Stimulated activated CD8-positive, alpha-beta memory T cell treated with anti-CD3 and anti-CD28 coated beads, Interleukin-4, amount 100 ng/mL, for 1 hour (primary cell): ENCODE measurements at places on chromosomes 7 and 10.

GRCh38 chr10:86345859-86346798 lies 20.5 kb downstream of the GRID1 start:
- DNase-seq, result no peak

GRCh38 chr7:134933460-134934068 lies 52.7 kb upstream of the AGBL3 start:
- no peak for DNase-seq

GRCh38 chr7:159213253-159213652 lies 68.6 kb upstream of the VIPR2 start:
- no peak for DNase-seq

- DNase-seq, result no peak
Observed at GRCh38 chr7:28020302-28020940, 160.2 kb downstream of the JAZF1 start.

- peak; percentile 20 for DNase-seq
Observed at GRCh38 chr7:23373151-23374004, 74.2 kb downstream of the MALSU1 start.

- DNase-seq, result no peak
Observed at GRCh38 chr10:75344170-75344569, 57.4 kb downstream of the ZNF503 start.

- no peak for DNase-seq
Observed at GRCh38 chr10:45136256-45136655, 135.5 kb downstream of the ZNF22 start.

DNA sequence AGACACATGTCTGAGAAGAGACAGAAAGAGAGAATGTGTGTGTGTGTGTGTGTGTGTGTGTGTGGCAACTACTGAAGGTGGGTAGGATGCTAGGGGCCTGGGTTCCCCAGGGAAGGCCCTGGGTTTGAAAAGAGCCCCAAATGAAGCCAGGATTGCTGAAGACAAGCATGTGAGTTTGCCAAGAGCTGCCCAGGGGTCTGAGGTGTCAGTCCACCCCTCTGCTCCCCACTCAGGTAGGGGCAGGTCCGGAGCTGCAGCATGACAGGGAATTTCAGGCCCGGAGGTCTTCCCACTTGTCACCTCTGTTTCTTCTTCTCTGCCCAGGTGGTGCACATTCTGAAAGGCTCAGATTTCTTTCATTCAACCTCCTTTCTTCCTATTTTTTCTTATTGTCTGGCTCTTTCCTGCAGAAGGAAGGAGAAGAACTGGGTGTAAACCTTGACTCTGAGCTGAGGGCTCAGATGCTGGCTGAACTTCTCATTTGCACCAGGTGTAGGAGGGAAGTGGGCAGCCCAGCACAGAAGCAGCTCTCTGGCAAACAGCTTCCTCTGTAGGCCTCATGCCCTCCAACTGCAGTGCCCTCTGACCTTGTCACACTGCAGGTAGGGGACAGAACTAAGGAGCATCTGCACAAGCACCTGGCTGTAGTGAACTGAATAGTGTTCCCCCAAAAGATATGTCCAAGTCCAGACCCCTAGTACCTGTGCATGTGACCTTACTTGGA lies 79.6 kb upstream of the LRRC4 start:
- DNase-seq, result no peak

- DNase-seq, result no peak
Observed at GRCh38 chr10:73953665-73954064, 42.7 kb downstream of the PLAU start.

- DNase-seq, result no peak
Observed at GRCh38 chr10:97782455-97783228, 10.8 kb upstream of the SFRP5 start.

DNA sequence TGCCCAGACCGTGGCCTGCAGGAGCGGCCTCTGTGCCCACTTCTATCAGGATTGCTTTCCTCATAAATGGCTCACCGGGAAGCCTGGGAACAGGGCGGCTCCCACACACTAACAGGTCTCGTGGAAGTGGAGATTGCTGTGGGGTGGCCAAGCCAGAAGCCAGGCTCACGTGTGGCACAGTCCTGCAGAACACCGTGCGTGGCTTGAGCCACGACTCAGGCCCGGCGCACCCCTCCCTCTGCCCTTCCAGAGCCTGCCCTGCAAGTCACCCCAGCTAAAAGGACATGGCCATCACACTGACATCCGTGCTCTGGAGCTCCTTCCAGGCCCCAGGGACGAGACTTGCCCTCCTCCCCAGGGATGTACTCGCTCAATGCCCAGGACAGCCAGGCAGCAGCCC lies 7.0 kb downstream of the GPER1 start:
- no peak for DNase-seq

DNA sequence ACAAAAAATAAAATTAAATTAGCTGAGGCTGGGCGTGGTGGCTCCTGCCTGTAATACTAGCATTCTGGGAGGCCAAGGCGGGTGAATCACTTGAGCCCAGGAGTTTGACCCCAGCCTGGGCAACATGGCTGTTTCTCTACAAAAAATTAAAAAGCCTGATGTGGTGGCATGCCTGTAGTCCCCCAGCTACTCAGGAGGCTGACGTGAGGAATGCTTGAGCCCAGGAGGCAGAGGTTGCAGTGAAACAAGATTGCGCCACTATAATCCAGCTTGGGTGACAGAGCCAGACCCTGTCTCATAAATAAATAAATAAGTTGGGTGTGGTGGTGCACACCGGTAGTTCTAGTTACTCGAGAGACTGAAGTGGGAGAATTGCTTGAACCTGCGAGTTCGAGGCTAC lies 65.1 kb downstream of the GNA12 start:
- no peak for DNase-seq

DNA sequence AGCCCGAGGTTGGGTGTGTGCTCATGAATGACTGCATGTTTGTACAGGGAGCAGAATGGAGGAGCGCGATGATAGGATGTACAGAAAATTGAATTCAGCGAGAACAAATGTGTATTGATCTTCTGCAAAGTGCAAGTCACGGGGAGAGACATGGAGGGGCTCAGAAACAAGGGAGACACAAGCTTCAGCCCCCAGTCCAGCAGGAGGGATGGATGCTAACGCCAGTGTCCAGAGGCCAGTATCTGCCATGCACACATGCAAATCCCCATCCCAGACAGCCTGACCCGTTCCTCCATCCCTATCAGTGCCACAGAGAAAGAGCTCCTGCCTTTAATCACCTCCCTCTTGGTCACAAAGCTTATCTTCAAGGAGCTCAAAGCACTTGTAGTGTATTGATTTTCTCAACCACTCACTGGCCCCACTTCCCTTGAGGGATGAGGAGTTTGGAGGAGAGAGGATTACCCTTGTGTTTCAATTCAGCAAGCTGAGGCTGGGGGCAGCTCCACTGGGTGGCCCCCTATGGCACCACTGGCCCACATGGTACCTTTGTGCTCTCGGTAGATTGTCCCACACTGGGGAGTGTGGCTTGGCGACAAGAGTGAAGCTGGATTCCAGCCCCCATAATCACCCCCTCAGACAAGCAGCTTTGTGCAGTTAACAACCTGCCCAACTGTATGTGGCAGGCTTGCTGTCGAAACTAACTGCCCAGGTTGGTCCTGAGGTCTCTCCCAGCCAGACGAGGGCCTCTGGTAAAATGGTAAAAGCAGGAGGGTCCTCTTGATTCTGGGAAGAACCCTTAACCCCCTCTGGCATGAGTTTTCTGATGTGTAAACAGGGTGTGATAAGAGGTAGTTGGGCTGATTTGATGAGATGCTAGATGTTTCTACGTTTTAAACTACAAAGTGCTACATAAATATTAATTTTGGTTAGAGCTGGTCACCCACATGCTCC lies 151.6 kb upstream of the UNC5B start:
- no peak for DNase-seq

- no peak for DNase-seq
Observed at GRCh38 chr7:25926891-25927625, 224.9 kb upstream of the NFE2L3 start.

DNA sequence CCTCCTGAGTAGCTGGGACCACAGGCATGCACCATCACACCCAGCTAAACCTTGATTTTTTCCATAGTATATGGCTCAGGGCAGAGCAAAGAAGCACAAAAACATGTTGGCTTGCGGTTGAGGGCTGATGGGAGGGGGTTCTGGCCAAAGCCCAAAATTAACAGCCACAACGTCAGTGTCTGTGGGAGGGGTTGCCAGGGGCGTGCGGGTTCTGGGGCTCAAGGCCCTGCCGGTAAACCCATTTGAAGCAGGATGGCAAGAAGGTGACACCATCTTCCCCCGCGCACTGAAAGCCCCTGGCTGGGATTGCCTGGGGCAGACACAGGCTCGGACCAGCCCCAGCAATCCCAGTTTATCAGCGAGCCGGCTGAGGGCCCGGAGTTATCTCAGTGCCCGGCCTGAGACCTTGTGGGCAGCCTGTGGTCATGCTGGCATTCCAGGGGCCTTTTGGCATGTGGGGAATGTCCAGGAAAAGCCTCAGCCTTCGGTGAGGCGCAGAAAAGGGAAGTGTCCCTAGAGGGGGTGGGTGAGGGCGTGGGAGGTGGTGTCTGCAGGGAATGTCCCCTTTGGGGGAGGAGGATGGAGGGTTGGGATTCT lies 167.7 kb upstream of the TNRC18 start:
- DNase-seq, result no peak

DNA sequence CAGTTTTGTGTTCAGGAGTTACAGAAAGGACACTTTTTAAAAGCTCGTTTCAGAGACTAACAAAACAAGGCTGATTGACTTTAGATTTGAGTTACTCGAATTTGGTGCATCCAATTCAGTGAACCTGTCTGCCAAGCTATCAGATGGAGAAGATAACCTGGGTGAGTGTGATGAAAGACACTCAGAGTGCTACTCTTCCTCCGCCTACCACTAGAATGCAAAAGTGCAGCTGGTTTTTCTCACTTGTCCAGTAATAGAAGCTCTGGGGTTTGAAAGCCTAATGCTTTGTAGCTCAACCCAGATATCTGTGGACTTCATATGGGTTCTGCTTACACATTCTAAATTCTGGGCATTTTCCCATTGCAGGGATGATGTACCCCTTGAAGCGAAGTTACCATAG lies 82.8 kb upstream of the NPY start:
- DNase-seq, result no peak

- DNase-seq, result no peak
Observed at GRCh38 chr7:105678811-105679495, 97.7 kb upstream of the EFCAB10 start.

- no peak for DNase-seq
Observed at GRCh38 chr7:69342154-69342884, 256.0 kb upstream of the AUTS2 start.
